Bronchial smooth muscle cell (primary cell): ENCODE measurements at places on chromosomes 1 and 21. TPM values are rescaled to one million over a fixed set of nuclear protein-coding genes. Genes with fewer than 3 reads are reported as not detected.

The BCAS2 gene
- 38.3 and 44.9 TPM in 2 replicates for total RNA-seq

The ERICH3 gene
- under 0.01 TPM in 2 replicates for total RNA-seq

The WDR77 gene
- 15.3 and 20.5 TPM in 2 replicates for total RNA-seq

The SPRR2A gene
- total RNA-seq: not detected in 2 replicates

The VANGL2 gene
- under 0.01 TPM in 1 of 2 replicates, not detected in the other for total RNA-seq

The COPA gene
- total RNA-seq: 286 and 334 TPM in 2 replicates

The LMOD1 gene
- 3.5 and 11.8 TPM in 2 replicates for total RNA-seq

The ANKRD45 gene
- total RNA-seq: 0.34 and 0.79 TPM in 2 replicates

The ZMYND12 gene
- total RNA-seq: 1.4 and 2.2 TPM in 2 replicates

The FAM76A gene
- total RNA-seq: 9.6 and 17.3 TPM in 2 replicates

The FCRLA gene
- 0.32 and 0.86 TPM in 2 replicates for total RNA-seq

The SMYD3 gene
- total RNA-seq: 45.6 and 58.2 TPM in 2 replicates

The CCDC190 gene
- 0.26 TPM in 1 of 2 replicates, not detected in the other for total RNA-seq

The COL9A2 gene
- 2.5 and 4.3 TPM in 2 replicates for total RNA-seq

The CBS gene
- 33.1 and 57.7 TPM in 2 replicates for total RNA-seq

The KIAA0040 gene
- under 0.01 TPM in 2 replicates for total RNA-seq

The HLX gene
- total RNA-seq: 4.7 and 6.1 TPM in 2 replicates

The C1orf185 gene
- total RNA-seq: not detected in 2 replicates

The CD52 gene
- total RNA-seq: not detected in 2 replicates

The CA6 gene
- total RNA-seq: not detected in 2 replicates

The SIK1 gene
- 0.32 and 0.52 TPM in 2 replicates for total RNA-seq

The GJB3 gene
- total RNA-seq: 0.16 and 0.26 TPM in 2 replicates

The NBPF12 gene
- total RNA-seq: 4.6 and 4.9 TPM in 2 replicates

The S100A14 gene
- 0.47 and 2.1 TPM in 2 replicates for total RNA-seq

The KRTAP21-2 gene
- not detected in 2 replicates for total RNA-seq

The ELOVL1 gene
- 40.2 and 48.2 TPM in 2 replicates for total RNA-seq

The CLEC20A gene
- total RNA-seq: not detected in 2 replicates

The IL22RA1 gene
- total RNA-seq: 0.09 TPM in 1 of 2 replicates, not detected in the other

The CD247 gene
- not detected in 2 replicates for total RNA-seq

The ITLN2 gene
- total RNA-seq: not detected in 2 replicates

The RNU1-3 gene
- 2,114 and 10,807 TPM in 2 replicates for total RNA-seq

The KCNH1 gene
- not detected in 2 replicates for total RNA-seq

The ZBTB8A gene
- total RNA-seq: 4.7 and 7.0 TPM in 2 replicates

The UBASH3A gene
- total RNA-seq: not detected in 2 replicates

The MTARC1 gene
- 0.16 and 0.86 TPM in 2 replicates for total RNA-seq

The MTMR11 gene
- total RNA-seq: 9.1 TPM in 2 replicates

The OBSCN gene
- total RNA-seq: 3.8 and 18.5 TPM in 2 replicates

The WDR64 gene
- total RNA-seq: not detected in 2 replicates

The LCE1C gene
- not detected in 2 replicates for total RNA-seq

The TBX15 gene
- 0.26 TPM in 1 of 2 replicates, not detected in the other for total RNA-seq

The TRIM67 gene
- not detected in 2 replicates for total RNA-seq

The TAF12 gene
- 53.9 and 70.2 TPM in 2 replicates for total RNA-seq

The NES gene
- total RNA-seq: 30.8 and 63.4 TPM in 2 replicates

The AMPD1 gene
- total RNA-seq: not detected in 2 replicates

The DPM3 gene
- total RNA-seq: 63.7 and 65.9 TPM in 2 replicates

The CD84 gene
- total RNA-seq: not detected in 2 replicates
